ENCODE measurements at places on chromosomes 5 and 9.

GRCh38 chr5:38078161-38078560 lies 180.2 kb upstream of the EGFLAM start:
- no peak for DNase-seq

DNA sequence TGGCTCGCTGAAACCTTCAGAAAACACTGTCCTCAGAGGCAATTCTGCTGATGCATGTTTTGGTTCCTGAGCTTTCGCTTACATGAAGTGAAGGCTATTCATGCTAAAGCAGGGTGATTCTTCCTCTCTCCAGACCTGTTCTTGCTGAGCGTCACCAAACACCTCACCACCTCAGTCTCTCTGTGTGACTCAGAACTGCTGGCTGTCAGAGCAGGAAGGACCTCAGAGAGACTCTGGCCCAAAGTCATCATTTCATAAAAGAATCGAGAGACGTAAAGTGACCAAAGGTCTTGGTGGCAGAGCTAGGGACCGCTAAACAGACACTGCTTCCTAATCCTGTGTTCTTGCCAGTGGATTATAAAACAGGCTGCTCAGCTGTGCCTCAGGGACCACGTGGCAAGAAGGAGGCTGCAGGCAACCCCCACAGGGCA lies 73.8 kb downstream of the LHFPL2 start:
- no peak for DNase-seq

DNA sequence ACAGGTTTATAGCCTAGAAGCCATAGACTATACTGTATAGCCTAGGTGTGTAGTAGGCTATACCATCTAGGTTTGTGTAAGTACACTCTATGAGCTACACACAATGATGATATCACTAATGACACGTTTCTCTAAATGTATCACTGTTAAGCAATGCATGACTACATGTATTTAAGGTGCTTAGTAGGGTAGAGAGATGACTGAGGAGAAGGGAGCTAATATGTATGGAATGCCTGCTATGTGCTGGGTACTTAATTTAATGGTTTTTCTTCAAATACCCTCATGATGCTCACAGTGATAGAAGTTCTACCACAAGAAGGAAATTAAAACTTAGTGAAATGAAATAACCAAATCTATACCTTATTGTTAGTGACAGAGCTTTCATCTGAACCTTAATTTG lies 1785.5 kb downstream of the EFNA5 start:
- DNase-seq = no peak

DNA sequence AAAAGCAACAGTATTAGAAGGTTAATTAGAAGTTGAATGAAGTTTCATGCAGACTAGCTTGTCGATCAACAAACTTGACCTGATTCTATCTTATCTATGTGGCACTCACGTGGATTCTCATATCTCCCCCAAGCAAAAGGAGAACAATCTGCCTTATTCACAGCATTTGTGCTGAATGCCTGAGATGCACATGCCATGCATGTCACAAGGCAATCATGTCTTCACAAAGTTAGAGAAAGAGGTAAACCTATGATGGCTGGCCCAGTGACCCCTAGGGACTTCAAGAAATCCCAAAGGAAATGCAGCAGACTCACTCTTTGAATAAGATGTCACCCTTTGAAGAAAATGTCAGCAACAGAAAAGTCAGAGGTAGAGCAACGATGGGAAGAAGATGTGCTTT lies 17.6 kb upstream of the SHOC1 start:
- DNase-seq = no peak

DNA sequence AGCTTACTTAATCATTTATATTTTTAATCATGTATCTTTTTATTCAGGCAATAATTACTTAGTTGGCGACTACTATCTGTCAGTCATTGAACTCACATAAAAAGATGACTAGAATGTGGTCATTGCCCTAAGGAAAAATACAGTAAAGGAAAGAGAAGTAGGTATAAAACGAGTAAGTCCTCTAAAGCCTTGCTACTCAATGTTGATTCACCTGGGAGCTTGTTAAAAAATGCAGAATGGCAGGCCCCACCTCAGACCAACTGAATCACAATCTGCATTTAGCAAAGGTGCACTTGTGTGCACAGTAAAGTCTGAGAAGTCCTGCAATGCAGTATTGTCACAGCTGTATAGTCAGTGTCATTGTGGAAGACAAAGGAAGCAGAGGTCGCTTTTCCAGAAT lies 592.4 kb downstream of the CSNK1G3 start:
- DNase-seq = no peak

GRCh38 chr5:40171971-40172370 lies 507.7 kb upstream of the PTGER4 start:
- DNase-seq = peak; percentile 7

DNA sequence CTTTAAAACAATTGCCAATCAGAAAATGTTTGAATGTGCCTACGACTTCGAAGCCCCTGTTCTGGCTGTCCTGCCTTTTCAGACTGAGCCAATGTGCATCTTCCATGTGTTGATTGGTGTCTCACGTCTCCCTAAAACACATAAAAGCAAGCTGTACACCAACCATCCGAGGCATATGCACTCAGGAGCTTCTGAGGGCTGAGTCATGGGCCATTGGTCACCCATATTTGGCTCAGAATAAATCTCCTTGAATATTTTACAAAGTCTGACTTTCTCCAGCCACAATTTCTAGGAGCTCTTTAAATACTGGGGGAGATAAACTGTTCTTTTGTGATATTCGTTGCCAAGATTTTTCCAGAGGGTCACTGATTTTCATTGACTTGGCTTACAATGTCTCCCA lies 53.9 kb downstream of the C9orf57 start:
- peak; percentile 20 for DNase-seq

GRCh38 chr5:65102371-65102975 lies 333.7 kb downstream of the CWC27 start:
- no peak for DNase-seq

- no peak for DNase-seq
Observed at GRCh38 chr5:72752909-72753308, 63.6 kb upstream of the TNPO1 start.

- DNase-seq = no peak
Observed at GRCh38 chr9:68983008-68983411, 30.9 kb downstream of the PRKACG start.

DNA sequence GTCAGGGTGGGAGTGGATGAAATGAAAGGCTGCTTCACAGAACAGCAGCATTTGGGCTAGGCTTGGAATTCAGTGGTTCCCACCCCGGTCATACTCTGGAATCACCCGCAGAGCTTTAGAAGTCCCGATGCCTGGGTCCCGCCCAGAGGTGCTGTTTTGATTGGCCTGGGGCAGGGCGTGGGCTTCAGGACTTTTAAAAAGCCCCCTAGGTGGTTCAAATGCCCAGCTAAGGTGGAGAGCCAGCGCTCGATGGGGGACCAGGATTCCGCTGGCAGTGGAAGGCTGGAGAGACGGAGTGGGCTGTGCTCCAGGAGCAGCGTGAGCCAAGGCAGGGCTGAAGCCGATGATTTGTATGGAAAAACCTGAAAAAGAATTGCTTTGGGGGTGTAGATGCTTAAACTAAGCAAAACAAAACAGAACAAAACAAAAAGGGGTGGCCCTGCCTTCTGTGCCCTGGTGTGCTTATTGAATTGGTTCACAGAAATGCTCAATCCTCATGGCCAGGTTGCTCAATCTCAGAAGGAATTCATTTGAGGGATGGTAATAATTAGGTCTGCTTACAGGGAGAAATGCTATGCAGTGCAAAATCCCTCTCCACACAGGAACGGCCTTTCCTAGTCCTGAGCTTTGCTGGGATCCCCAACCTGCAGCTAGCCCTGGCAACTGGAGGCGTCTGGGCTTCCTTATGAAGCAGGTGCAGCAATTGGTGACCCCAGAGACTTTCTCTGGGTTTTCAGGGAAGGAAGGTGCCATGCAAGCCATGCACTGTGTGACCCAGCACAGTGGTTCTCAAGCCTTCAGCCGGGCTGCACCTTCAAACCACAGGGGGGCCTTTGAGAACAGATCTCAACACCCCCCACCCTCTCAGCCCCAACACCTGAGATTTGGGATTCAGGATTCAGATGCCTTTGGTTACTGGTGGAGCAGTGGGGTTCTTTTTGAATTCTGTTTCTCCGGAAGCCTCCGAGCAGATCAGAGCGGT lies 174.0 kb upstream of the ZNF618 start:
- DNase-seq = no peak

All from AG09309 (cell line).